ENCODE measurements at places on chromosomes 4 and X. TPM values are rescaled to one million over a fixed set of nuclear protein-coding genes. Genes with fewer than 3 reads are reported as not detected.

SPANXA1 gene
- not detected for total RNA-seq

BEX5 gene
- not detected for total RNA-seq

VSIG1 gene
- not detected for total RNA-seq

ATP2B3 gene
- not detected for total RNA-seq

SUPT20HL1 gene
- not detected for total RNA-seq

LRP2BP gene
- total RNA-seq, result 1.3 TPM

L1CAM gene
- 16.4 TPM for total RNA-seq

MRPL1 gene
- 42.3 TPM for total RNA-seq

NDUFB11 gene
- total RNA-seq, result 55.3 TPM

BGN gene
- total RNA-seq, result 62.5 TPM

AKAP4 gene
- total RNA-seq, result not detected

GUCY1B1 gene
- total RNA-seq, result 1.9 TPM

HGFAC gene
- not detected for total RNA-seq
